ENCODE measurements at places on chromosomes 16 and 17.

GRCh38 chr17:74582633-74583032 lies 9.4 kb downstream of the CD300LD start:
- no peak for DNase-seq

DNA sequence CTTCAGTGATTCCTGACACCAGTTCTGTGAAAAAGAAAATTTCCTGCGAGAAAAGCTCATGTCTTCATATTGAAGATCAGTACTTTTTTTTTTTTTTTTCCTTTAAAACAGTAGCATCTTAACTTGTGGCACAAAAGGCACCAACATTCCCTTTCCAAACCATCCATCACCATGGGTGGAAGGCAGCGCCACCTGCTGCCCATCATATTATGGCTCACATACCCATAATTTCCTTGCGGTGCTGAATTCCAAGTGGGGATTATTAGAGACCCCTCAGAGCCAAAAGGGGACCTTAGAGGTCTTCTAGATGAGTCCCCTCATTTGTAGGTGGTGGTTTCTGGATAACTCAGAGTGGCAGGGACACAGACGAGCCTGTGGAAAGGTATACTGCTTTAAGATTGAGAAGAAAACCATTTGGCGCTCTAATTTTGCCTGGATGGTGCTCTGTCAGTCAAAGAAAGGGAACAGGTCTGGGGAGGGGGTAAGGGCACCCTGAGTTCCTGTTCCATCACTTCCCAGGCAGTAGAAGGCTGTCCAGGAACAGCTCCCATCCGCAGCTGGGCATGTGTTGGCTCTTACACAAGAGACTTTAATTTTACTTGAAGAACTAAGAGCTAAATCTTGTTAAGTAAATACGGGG lies 7.9 kb upstream of the SOST start:
- DNase-seq, result peak; percentile 79

- peak; percentile 54 for DNase-seq
These were observed 123.5 kb downstream of the ANKRD11 start for GRCh38 chr16:89366561-89367537.

- DNase-seq, result no peak
These were observed 9.0 kb downstream of the GAA start for GRCh38 chr17:80110447-80110812.

- DNase-seq, result no peak
These were observed 48.0 kb downstream of the N4BP1 start for GRCh38 chr16:48561960-48562393.

GRCh38 chr17:31373150-31374093 lies 18.1 kb upstream of the RAB11FIP4 start:
- no peak for DNase-seq

- DNase-seq, result no peak
These were observed 2.6 kb downstream of the EXOC3L1 start for GRCh38 chr16:67187175-67187890.

DNA sequence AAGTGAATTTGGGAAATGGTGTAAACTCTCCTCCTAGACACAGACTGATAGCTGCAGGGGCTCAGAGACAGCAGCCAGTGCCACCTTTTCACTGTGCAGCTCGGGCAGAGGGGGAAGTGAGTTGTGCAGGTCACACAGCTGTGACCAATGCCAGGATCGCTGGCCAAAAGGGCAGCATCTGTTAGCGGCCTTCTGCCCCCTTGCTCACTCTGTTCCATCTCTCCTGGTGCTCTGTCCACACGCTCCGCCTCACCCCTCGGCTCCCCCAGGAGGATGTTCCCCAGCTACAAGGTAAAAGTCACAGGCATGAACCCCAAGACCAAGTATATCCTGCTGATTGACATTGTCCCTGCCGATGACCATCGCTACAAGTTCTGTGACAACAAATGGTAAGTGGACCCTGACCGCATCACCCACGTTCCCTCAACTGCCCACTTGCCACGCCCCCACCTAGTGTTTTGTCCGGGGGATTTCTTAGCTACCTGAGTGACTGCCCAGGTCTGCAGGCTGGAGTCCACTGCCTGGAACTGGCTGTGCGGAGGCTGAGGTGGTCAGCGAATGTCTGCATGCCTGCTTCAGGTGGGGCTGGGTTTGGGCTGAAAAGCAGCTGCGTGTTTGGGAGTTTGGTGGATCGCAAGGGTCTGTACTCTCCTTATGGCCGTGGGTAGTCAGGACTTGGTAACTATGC lies 13.5 kb downstream of the TBX4 start:
- DNase-seq, result no peak

- no peak for DNase-seq
These were observed 101.9 kb downstream of the KCNJ2 start for GRCh38 chr17:70271200-70271599.

DNA sequence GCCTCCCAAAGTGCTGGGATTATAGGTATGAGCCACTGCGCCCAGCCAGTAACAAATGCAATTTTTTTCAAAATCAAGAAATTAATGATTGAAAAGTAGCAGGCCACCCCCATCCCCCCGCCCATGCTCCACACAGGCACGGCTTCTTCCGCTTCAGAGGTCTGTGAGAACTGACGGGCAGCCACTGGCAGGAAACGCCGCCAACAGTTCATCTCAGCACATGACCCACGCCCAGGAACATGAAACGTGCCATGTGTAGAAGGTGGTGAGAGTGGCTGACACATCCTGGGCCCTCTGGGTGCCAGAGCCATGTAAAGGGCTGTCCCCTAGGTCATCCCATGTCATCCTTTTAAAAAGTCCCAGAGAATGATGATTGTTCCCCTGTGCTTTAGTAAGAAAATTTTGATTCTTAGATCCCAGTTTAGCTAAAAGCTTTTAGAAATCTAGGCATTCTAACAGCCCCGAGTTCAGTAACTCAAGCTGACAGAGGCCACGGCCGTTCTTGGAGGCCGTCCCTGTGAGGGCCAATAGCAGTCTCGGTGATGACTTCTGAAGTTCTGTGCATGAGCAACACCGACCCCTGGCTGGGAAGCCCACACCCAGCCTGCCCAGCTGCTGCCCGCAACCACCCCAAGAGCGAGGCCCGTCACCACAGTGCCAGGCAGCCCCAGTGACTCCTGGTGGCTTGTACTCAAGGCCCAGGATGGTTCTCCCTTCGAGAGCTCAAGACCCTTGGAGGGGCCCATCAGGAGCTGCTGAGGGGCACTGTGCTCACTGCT lies 52.1 kb downstream of the KLHDC4 start:
- DNase-seq, result no peak

DNA sequence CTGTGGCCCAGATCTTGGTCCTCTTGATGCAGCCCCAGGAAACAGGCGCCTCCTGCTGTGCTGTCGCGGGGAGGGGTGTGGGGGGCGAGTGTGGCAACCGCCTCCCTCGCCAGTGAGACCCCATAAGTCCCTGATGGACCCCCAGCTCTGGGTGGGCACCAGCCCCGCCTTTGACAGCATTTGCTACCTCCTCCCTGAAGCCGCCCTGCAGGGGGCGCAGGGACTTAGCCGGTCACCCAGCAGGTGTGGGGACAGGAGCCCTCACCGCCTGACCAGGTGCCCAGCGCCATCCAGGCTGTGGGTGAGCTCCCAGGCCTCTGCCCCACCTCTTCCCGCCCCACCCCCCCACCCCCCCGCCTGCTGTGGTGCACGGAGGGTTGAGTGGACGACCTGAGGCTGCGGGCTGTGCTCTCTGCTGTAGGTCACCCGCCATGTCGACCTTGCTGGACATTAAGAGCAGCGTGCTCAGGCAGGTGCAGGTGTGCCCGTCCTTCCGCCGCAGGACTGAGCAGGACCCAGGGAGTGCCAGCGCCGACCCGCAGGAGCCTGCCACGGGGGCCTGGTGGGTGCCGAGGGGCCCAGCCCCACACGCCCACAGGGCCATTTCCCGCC lies 4.8 kb downstream of the BAIAP3 start:
- peak; percentile 89 for DNase-seq

GRCh38 chr17:72441909-72442308 lies 321.1 kb downstream of the SOX9 start:
- no peak for DNase-seq

GRCh38 chr17:46896991-46897390 lies 26.0 kb upstream of the GOSR2 start:
- DNase-seq, result no peak

DNA sequence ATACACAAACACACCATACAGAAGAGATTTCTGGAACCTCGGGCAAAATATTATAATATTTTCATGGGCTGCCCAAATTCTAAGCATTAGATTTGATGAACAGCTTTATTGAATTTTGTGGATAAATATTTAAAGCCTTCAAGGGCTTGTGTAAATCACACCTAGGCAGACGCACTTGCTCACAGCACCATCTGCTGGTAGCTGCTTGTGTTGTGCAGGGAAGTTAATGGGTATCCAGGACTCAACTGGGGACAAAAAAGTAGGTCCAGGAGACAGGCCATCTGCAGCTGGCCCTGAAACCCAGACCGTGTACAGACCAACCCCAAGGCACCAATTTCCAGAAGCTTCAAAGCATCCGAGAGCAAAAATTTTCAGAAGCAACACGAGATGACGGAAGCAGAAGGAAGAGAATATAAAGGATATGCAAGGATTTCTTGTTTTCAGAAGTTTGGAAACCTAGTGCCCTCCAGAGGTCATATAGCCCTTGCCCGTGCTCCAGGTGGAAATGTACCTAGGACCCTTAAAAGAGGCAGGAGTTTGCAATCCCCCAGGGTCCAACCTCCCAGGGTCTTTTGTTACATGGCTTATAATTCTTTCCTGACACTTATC lies 140.0 kb downstream of the CHD9NB start:
- DNase-seq, result peak; percentile 56

GRCh38 chr17:11081342-11081741 lies 159.7 kb upstream of the SHISA6 start:
- no peak for DNase-seq

DNA sequence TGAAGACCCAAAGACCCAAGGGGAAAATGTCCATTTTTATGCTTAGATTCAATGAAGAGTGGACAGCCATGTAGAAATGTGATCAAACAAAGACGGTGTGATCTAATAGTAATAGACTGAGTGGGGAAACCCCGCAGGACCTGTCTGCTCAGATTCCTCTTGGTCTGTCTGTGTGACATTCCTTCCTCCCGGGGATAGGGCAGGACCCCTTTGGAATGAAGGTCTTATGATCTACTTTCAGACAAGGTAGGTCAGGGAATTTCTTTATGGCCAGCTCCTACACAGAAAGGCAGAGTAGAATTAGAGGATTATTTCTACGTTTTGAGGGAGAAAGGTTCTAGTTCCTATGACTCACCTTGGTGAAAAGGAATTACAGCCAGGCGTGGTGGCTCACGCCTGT lies 267.6 kb downstream of the STX8 start:
- no peak for DNase-seq

DNA sequence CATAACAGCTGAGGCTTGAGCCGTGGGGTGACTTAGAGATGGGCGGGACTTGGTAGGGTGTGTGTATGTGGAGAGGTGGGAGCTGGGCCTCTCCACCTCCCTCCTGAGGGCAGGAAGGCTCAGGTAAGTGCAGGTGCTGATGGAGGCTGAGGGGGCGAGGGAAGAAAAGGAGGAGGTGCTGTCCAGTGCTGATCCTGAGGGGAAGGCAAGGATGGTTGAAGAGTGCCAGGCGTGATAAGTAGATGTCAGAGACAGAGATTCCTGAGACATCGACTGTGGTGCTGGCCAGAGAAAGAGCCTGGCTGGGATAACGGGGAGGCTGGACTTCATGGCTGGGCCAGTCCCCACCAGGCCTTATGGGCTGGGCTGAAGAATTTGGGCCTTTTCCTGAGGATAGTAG lies 159.1 kb downstream of the SDK2 start:
- DNase-seq, result peak; percentile 58
